CD4-positive, alpha-beta T cell treated with Interleukin-17A for 4 hours (primary cell): ENCODE measurements at places on chromosomes 2 and 18.

DNA sequence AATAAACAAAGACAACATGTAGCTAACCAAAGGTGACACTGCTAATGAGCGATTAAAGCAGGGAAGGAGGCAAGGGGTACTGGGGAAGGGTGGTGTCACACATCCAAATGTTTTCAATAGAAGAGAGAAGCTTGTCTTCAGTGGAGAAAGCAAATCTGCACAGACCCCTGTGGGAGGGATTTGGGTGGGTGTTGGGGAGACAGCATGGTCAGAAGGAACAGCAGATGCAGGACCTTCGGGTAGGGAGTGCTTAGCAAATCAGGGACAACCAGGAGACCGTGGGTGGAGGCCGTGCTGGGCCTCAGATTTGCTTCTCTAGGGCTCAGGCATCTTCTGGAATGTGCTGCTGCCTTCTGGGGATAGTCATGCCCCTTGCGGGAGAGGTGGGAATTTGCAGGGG is 185.3 kb upstream of the RAB6C start:
- no peak for DNase-seq

DNA sequence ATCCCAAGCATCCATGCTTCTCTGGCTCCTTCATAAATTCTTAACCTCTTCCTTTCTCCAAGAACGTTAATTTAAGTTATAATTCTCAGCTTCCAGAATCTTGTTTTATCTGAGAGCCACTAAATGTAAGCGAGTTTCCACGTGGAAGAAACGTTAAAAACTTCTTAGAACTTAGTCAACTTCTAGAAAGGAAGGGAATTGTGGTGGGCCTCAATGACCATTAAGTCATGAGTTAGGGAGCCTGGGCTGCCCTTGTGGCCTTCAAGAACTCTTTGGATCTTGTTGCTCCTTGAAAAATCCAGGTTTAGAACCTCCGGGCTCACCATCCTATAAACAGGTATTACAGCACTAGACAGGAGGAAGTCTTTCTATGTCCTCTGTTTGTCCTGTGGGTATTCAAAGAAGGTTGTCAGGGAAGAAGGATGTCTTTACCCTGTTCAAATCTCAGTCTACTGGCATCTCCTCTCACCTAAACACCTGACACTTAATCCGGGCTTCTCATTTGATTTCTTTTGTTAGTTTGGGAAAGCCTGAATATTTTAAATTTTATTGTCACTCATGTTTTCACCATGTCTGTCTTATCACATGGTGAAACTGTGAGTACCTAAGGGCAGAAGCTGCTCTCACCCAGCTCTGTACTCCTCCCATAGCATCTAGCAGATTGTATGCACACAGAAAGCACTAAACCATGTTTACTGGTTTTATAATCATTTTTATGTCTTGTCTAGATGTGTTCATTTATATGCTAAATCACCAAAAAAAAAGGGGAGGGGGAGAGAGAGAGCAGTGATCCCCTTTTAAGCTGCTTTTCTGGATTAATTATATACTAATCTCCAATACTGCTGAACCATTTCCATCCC is 6.3 kb downstream of the RND3 start:
- DNase-seq = no peak

DNA sequence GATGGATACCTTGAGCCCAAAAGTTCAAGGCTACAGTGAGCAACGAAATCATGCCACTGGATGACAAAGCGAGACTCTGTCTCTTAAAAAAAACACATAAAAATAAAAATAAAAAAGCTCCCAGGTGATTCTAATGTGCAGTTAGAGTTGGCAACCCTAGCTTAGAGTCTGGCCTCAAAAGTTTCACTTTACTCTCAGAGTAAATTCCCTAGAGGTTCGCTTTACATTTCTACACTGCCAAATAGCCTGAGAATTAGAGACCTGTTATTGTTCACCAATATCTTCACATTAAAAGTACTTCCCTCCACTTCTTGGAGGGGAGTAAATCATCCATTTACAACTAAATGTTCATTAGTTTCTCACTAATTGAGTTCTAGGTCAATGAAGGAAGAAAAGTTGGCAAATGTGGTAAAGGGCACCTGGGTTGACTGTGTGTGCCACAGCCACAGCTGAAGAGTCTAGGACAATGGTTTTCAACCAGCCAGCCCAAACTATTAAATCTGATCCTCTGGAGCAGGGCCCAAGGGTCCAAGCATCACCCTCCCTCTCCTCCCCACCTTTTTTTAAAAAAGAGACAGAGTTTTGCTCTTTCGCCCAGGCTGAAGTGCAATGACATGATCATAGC is 15.2 kb upstream of the TMEM37 start:
- DNase-seq = no peak

GRCh38 chr2:202337706-202338346 is 38.3 kb upstream of the BMPR2 start:
- no peak for DNase-seq
